ENCODE measurements at places on chromosomes 1 and 21. TPM values are rescaled to one million over a fixed set of nuclear protein-coding genes. Genes with fewer than 3 reads are reported as not detected.

CCDC185 gene
- not detected for total RNA-seq

FRRS1 gene
- 0.24 TPM for total RNA-seq

BCAN gene
- total RNA-seq, result not detected

CELA3A gene
- total RNA-seq, result not detected

LRRC53 gene
- total RNA-seq, result not detected

CNR2 gene
- 0.05 TPM for total RNA-seq

CLIC6 gene
- not detected for total RNA-seq

OR10Z1 gene
- not detected for total RNA-seq

LRRC38 gene
- not detected for total RNA-seq

CD34 gene
- total RNA-seq, result not detected

SESN2 gene
- 16.9 TPM for total RNA-seq

TMEM125 gene
- not detected for total RNA-seq

PADI4 gene
- total RNA-seq, result 0.17 TPM

CD164L2 gene
- total RNA-seq, result not detected

ADSS2 gene
- 55.5 TPM for total RNA-seq

TNFAIP8L2 gene
- 37.2 TPM for total RNA-seq

LCE6A gene
- not detected for total RNA-seq

PLA2G4A gene
- total RNA-seq, result not detected

HUNK gene
- not detected for total RNA-seq

All from T-helper 1 cell treated with Interleukin-12 subunit alpha and Interleukin-12 subunit beta and Interleukin-4 antibody, amounts not matched to agents 30 ng/mL and 1 ng/mL, for 36 hours (primary cell).